ENCODE measurements at places on chromosomes 12 and 14.

DNA sequence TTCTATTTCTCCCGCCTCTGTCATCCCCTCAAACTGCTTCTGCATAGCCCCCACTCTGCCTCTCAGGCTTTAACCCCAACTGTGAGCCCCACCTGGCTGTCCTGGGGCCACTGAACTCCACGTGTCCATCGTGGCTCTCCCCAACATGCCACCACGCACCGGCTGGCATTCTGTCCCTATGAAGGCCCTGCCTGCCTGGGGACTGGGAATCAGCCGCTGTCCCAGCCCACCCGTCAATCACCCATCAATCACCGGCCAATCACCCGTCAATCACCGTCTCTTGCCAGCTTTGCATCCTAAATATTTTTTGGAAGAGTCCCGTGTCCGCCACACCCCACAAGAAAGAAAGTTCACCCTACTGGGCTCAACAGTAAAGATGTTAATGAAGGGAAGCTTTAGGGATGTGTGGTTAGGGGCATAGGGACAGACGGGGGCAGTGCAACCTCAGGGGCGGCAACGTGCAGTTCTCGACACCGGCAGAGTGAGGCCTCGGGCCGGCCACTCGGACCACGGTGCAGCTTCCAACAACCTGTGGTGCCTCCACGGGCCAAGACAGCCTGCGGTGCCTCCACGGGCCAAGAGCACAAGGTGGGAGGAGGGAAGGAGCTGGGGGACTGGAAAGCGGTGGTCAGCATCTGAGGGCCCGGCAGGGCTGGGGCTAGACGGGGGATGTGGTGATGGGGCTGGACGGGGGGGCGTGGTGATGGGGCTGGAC, 85.6 kb downstream of the GALNT9 start:
- no peak for DNase-seq

DNA sequence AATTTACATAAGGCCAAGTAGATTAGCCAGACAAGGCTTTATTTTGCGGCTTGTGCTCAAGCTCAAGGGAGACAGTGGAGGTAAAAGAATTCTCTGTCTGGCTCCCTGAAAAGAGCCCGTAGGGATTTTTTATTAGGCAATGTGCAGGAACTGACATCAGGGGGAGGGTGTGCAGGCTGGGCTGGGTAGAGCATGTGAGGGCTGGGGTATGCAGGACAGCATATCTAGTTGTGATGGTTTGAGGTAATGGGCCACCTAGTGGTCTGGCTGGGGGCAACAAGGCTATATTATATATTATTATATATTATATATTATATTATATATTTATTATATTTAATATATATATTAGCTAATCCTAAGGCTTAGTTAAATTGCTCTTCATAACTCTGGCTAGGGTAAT, 102.1 kb downstream of the TMEM117 start:
- DNase-seq: no peak

DNA sequence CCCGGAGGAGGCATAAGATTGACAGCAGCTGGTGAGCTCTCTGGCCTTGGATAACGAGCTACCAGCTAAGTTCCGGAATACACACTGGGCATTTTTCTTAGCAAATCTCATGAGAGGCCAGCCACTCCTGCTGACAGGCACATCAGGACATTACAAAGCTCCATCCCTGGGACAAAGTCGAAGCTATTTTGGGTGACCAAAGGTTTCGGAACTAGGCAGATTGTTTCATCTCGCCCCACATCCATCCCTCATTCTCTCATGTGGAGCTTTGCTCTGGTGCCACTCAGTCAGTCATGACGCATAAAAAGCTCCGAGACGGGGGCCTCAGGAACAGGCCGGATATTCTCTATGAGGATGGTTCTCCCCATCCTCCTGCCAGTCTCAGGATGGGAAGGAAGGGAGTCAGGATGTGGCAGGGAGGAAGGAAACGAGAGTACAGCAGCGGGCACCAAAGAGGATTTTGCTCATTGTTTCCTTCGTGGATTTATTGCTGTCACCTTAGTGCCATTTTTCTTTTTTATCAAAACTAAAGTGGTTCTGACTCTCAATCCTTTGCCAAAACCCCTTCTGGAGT, 253.1 kb upstream of the FKBP4 start:
- no peak for DNase-seq

DNA sequence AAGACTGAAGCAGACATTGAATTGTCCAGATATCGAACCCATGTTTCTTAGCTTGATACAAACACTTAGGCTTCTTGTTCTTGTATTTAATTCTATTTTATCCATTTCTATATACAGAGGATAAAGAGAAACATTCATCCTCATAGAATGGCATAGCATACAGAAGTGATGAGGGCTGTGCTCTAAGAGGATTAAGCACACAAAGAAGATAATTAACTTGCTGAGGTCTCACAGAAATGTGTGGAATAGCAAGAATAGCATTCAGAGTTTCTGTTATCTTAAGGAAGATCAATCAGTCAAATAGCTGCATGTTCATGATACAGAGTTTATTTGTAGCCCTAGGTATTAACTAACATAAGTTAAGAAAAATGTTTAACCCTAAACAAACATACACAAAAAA, 27.3 kb upstream of the STRAP start:
- no peak for DNase-seq

DNA sequence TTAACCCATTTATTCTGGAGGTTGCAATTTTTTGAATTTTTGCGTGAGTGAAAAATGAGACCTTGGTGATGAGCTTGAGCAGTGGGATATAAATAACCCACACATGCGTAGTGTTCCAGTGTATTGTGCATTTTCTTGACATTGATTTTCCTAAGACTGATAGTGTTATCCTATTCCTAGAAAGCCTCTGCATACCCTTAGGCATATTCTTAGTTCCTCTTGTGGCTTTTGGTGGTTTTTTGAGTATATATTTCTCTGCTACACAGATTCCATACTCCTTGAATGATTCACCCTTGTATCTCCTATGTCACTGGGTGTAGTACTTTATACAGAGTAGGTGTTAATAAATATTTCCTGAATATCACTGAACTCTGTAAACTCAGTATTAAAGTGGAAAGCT, 363.4 kb upstream of the PDE3A start:
- DNase-seq: no peak

DNA sequence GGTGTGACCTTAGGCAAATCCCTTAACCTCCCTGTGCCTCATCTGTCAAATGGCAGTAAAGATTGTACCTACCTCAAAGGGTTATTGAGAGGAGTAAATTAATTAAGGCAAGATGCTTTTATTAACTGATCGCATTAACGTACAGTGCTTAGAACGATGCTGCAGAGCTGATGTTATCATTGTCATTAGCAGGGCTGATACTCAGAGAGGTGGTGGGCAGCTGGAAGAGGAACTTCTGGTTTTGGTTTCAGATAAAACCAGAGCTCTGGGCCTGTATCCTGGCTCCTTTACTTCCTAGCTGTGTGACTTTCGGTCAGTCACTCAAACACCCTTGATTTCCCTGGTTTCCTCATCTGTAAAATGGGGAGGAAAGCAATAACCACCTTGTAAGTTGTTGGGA, 55.1 kb downstream of the CALM1 start:
- no peak for DNase-seq

GRCh38 chr14:43540948-43541347, 966.1 kb downstream of the FSCB start:
- no peak for DNase-seq

DNA sequence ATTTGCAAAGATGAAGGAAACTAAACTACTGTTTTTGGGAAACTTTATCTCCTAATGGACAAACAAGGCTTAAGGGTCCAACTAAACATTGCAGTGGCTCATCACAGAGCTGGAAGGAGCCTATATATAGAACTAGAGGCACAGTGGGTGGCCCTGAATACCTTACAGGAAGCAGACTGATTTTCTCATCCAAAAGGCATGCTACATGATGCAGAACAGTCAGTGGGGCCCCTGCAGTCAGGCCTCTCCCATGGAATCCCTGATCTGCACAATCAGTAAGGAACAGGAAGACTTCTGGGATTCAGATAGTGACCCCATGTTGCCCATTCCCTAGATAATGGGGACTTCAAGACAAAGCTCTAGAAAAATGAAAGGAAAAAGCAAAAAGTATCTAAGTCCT, 1.9 kb upstream of the LLPH start:
- DNase-seq: no peak
